EL (cell line): ENCODE measurements at places on chromosomes 11 and 22.

DNA sequence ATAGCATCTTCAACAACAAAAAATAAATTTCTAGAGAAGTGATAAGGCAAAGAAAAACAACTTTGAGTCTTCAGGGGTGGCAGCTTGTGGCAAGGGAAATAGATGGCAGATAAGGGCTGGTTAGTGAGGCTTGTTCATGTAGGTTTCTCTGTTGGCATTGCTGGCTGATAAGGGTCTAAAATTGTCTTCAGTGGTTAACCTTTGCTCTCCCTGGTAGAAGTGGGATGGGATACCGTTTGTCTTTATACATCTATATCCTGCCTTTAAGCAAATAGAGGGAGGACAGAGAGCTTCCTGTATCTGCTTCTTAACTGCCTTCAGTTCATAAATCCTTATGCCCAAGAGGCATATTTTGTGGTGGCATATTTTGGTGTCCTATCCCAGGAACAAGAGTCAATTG is 57.1 kb downstream of the TRAF6 start:
- no peak for DNase-seq

GRCh38 chr11:75380716-75381420 is 18.4 kb upstream of the RPS3 start:
- no peak for DNase-seq

GRCh38 chr11:35714882-35715627 is 52.5 kb downstream of the TRIM44 start:
- DNase-seq, result peak; percentile 46

GRCh38 chr11:12757416-12757815 is 83.2 kb downstream of the TEAD1 start:
- no peak for DNase-seq

- no peak for DNase-seq
These were observed 26.0 kb upstream of the FADD start for GRCh38 chr11:70176940-70177689.

GRCh38 chr11:27329867-27330632 is 33.0 kb downstream of the CCDC34 start:
- DNase-seq, result no peak
